GM23248 (cell line): ENCODE measurements at places on chromosomes 13 and 19. TPM values are rescaled to one million over a fixed set of nuclear protein-coding genes. Genes with fewer than 3 reads are reported as not detected.

DNA sequence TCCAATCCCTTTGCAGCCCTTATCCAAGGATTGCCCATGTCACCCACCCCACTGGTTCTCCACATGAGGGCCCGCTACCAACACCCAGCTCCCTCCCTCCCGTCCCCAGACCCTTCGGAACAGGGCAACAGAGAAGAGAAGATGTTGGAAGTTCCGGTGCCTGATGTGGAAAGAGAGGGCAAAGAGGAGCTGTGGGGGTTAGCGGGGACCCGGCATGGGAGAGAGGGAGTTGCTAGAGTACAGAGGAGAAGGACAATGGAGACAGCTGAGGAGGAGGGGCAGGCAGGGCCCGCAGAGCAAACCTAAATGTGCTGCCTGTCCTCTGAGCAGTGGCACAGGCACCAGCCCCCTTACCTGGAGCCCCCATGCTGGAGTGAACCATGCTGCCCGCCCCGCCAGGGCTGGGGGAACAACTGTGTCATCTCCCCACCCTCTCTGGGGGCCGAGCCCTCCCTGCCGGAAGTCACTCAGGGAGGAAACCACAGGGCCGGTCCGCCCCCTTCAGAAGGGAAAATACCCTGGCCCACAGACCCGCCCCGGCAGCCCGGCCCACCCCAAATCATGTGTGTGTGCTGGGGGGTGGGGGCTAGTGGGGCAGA lies at the start of gene POU2F2:
Gene POU2F2, minus strand, starts transcription at position 417 of the 599 bp plus-strand sequence. Its CDS starts 35 bp downstream, at position 382.
- H3K4me3 ChIP-seq, result peak within 1 kb of the TSS; percentile 62
- DNase-seq, result no peak
- peaks cover 33% of the 10 kb centered on the region for H3K4me1 ChIP-seq
- H3K36me3 ChIP-seq, result no peaks in the 10 kb centered on the region
- no peak within 1 kb of the TSS for H3K27ac ChIP-seq

- H3K36me3 ChIP-seq, result no peaks in the 10 kb centered on the region
- no peak overlapping the region for H3K27ac ChIP-seq
- H3K4me3 ChIP-seq, result no peak overlapping the region
Observed at GRCh38 chr13:20547479-20547908, 19.5 kb upstream of the IFT88 start.

DNA sequence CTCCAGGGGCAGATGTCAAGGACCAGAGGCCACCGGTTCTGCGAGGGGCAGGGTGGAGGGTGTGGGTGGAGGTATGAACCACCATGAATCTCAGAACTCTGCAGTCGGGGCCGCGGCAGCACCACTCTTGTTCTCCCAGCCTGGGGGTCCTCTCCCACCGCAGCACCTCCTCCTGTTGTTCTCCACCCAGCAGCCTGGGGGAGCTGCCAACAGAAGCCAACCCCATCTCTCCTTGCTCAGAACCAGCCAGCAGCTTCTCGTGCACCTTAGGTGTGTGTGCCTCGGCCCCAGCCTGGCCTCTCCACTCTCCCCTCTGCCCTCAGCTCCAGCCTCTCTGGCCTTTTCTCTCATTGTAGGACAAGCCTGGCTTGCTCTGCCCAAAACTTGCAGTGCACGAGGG lies 31.9 kb upstream of the CCNE1 start:
- H3K4me3 ChIP-seq, result no peak overlapping the region
- no peaks in the 10 kb centered on the region for H3K36me3 ChIP-seq
- H3K27ac ChIP-seq, result no peak overlapping the region
- DNase-seq, result no peak
- H3K27me3 ChIP-seq, result no peaks in the 10 kb centered on the region

DNA sequence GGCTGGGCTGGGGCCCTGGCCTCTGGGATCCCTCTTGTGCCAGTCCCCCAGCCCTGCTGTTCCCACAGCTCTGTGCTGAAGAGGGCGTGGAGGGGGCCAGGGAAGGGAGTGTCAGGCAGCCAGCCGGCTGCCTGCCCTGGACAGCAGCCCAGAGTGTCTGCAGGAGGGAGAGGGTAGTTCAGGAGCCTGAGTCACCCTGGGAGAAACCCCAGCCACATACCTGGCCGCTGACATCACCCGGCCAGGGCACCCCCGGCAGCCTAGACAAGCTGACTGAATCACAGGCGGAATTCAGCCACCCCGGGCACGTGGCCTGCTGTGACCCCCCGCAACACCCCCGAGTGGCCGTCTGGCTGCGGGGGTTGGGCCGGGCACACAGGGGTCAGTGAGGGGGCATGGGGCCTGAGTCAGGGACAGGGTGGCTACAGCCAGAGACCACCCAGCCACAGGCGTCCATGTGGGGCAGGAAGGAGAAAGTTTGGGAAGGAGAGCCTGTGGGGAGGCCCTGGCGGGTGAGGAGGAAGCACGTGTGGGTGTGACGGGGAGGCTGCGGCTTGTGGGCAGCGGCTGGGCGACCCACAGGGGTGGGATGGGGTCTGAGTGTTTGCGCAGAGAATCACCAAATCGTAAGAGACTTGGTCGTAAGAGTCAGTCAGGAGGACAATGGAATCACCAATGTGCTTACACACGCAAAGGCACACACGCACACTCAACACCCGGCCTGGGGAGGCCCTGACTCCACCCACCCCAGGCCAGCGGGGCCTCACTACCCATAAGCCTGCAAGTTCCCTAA lies 11.9 kb upstream of the FOSB start:
- peak overlapping the region; percentile 58 for H3K4me3 ChIP-seq
- DNase-seq, result peak; percentile 99
- H3K27ac ChIP-seq, result peak overlapping the region; percentile 96

- no peak overlapping the region for H3K4me3 ChIP-seq
- H3K27ac ChIP-seq, result no peak overlapping the region
- no peak for DNase-seq
- H3K36me3 ChIP-seq, result peaks cover 12% of the 10 kb centered on the region; the same call in 1 of the 2 replicates
- H3K27me3 ChIP-seq, result no peaks in the 10 kb centered on the region
Observed at GRCh38 chr13:52165411-52165810, 6.0 kb upstream of the NEK3 start.

GRCh38 chr13:33206425-33206824 lies 79.1 kb downstream of the STARD13 start:
- peak overlapping the region; percentile 84 for H3K27ac ChIP-seq
- no peak overlapping the region for H3K4me3 ChIP-seq
- H3K36me3 ChIP-seq, result no peaks in the 10 kb centered on the region
- DNase-seq, result peak; percentile 79

- H3K27ac ChIP-seq, result peak overlapping the region; percentile 52; the same call in 1 of the 2 replicates
- no peaks in the 10 kb centered on the region for H3K27me3 ChIP-seq
- H3K4me3 ChIP-seq, result no peak overlapping the region
- peak; percentile 80 for DNase-seq
- peaks cover 15% of the 10 kb centered on the region for H3K4me1 ChIP-seq
- H3K36me3 ChIP-seq, result no peaks in the 10 kb centered on the region
Observed at GRCh38 chr13:34044660-34045080, 226.7 kb downstream of the RFC3 start.

GRCh38 chr19:38194061-38194701 lies 29.8 kb downstream of the DPF1 start:
- H3K36me3 ChIP-seq, result no peaks in the 10 kb centered on the region
- H3K4me1 ChIP-seq, result no peaks in the 10 kb centered on the region
- no peak overlapping the region for H3K4me3 ChIP-seq
- no peak for DNase-seq

GRCh38 chr19:49749055-49749716 lies 13.9 kb downstream of the TSKS start:
- no peaks in the 10 kb centered on the region for H3K27me3 ChIP-seq
- no peak overlapping the region for H3K4me3 ChIP-seq
- peaks cover 7% of the 10 kb centered on the region; the same call in 1 of the 2 replicates for H3K4me1 ChIP-seq
- H3K36me3 ChIP-seq, result no peaks in the 10 kb centered on the region
- peak; percentile 57 for DNase-seq
- no peak overlapping the region for H3K27ac ChIP-seq

Gene TMPRSS9
- 0.28 TPM in 1 of 2 replicates, not detected in the other for polyA plus RNA-seq

Gene TEX101
- polyA plus RNA-seq, result not detected in 2 replicates

Gene ZIK1
- 3.2 and 3.4 TPM in 2 replicates for polyA plus RNA-seq
